ENCODE measurements at places on chromosomes 11 and 22.

DNA sequence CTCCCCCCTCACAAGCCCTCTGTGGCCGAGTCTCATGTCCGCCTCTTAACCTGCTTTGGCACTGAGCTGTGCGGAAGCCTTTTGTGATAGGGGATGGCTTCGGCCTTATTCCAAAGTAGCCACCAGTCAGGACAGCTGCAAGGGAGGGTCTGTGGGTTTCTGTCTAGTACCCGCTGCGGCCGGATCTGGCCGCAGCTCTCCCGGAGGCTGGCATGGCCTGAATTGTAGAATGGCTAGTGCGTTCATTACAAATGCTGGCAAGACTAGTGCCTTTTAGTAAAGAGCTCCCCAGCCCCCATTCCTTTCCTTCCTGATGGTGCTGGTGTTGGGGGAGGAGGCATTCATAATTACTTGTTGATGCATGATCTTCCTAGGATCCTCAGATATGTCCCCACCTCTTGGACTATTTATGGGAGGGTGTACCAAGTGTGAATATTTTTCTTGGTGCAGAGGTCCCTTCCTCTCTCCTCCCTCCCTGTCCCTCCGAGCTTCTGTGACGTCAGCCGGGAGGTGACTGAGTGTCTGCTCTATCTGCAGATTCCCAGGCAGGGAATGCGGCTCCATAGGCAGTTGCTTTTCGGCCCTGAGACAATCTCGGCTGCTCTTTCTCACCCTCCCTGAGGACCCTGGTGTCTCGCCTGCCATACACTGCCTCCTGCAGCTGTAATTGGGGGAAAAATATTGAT, 108.7 kb upstream of the E2F8 start:
- DNase-seq: no peak

GRCh38 chr11:45949992-45950407, 27.5 kb downstream of the LARGE2 start:
- DNase-seq: no peak

DNA sequence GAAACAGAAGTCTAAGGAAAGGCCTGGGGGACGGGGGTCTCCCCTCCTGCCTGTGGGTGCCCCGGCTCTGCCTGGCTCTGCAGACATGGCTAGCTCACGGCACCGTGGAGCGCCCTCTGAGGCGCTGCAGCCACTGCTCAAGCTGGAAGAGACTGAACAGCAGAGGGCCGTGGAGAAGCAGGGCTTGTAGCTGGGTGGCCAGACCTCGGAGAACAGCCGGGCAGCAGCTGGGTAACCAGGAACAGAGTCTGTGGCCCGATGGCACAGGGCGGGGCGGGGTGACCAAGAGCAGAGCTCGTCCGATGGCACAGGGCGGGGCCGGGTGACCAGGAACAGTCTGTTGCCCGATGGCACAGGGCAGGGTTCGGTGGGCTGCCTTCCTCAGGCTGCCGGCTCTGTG, 18.1 kb downstream of the RNH1 start:
- DNase-seq: no peak

- DNase-seq: no peak
Measured at GRCh38 chr22:21764038-21764804, 28.6 kb upstream of the YPEL1 start.

GRCh38 chr11:980438-981357, 55.0 kb downstream of the AP2A2 start:
- DNase-seq: no peak

DNA sequence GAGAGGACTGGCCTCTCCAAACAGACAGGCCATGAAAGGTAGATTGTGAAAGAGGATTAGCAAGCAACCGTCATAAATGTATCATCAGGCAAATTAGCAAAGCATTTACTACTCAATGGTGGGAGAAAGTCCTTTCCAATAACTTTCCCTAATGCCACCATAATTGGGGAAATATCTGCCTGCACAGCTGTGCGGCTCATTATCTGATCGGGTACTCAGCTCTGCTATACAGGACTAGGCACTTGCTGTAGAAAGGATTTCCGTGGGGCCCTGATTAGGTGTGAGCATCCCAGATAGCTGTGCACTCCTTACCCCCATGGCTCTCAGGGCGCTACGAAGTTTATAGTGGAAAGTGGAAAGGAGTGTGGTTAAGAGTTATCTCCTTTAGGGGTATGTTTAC, 309.7 kb upstream of the PLET1 start:
- no peak for DNase-seq

DNA sequence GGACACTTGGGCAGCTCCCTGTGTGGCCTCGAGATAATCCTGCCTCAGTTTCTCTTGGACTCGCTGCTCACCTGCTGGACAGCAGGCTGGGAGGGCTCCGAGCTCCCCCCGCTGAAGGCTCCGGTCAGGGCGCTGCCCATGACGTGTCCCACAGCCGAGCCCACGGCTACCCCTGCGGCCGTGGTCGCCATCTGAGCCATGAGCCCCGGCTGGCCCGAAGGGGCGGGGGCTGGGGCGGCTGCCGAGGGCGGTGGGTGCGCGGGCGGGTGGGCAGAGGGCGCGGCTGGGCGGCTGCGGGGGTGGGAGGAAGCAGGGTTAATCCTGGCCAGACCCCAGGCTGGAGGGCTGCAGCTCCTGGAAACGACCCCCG, 484 bp downstream of the CHCHD10 start:
- no peak for DNase-seq

GRCh38 chr11:13355191-13355590, 77.6 kb downstream of the BMAL1 start:
- no peak for DNase-seq

GRCh38 chr11:95084509-95084908, 5.1 kb upstream of the ENDOD1 start:
- no peak for DNase-seq

DNA sequence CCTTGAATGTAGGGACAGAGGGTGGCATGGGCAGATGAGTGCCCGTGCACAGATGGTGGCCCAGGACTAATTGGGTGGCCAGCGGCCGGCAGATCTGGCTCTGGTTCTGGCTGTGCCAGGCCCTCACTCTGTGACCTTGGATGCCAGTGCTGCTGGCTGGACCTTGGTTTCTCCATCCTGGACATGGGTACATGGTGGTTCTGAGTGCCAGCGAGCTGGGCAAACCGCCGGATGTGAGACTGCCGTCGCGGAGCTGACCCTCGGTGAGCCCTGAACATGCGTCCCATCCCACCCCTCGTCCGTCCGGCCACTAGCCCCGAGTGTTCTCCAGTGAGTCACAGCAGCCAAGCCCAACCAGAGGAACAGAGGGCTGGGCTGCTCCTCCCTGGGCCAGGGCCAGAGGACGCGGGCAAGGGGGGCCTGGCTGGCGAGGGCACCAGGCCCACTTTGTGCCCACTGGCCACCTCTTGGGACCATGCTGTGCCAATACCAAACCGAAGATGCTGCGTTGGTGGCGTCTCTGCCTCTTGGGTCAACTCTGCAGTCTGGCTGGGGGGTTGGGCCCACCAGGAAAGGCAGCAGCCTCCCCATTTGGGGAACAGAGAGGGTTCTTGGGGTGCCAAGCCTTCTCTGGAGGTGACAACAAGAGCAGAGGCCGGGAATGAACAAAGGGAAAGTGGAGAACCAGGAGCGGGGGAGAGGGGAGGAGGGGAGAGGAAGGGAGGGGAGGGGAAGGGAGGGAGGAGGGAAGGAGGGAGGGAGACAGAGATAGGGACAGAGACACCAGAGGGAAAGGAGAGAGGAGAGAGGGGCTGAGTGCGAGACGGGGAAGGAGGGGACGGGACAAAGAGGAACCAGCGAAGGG, 10.7 kb downstream of the LSP1 start:
- DNase-seq: peak; percentile 81

DNA sequence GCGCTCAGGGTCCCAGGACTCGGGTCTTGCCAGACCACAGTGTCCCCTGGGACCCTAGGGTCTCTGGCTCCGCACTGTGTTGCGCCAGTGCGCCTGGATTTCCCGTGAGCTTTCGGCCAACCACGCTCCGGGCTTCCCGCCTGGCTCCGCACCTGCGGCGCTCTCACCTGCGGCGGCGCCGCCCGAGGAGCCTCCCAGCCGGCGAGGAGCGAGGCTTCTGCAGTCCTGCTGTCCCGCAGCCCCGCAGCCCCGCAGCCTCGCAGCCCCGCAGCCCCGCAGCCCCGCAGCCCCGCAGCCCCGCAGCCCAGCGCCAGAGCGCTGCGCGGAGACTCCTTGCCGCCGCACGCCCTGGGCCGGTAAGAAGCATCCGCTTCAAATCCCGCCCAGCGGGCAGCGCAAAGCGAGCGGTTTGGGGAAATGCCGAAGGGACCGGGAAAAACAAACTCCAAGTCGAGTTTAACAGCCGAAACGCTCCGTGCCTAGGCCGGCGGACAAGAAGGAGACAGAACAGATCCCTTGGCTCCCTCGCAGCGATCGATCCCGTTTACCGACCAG, 939 bp downstream of the ALX4 start:
- no peak for DNase-seq

- no peak for DNase-seq
Measured at GRCh38 chr11:103364687-103365086, 255.5 kb downstream of the DYNC2H1 start.

GRCh38 chr11:62013537-62014476, 46.4 kb upstream of the FTH1 start:
- peak; percentile 89 for DNase-seq

- DNase-seq: no peak
Measured at GRCh38 chr11:105392556-105392955, 217.3 kb upstream of the GRIA4 start.

GRCh38 chr11:113932788-113933187, 28.2 kb downstream of the HTR3B start:
- no peak for DNase-seq

DNA sequence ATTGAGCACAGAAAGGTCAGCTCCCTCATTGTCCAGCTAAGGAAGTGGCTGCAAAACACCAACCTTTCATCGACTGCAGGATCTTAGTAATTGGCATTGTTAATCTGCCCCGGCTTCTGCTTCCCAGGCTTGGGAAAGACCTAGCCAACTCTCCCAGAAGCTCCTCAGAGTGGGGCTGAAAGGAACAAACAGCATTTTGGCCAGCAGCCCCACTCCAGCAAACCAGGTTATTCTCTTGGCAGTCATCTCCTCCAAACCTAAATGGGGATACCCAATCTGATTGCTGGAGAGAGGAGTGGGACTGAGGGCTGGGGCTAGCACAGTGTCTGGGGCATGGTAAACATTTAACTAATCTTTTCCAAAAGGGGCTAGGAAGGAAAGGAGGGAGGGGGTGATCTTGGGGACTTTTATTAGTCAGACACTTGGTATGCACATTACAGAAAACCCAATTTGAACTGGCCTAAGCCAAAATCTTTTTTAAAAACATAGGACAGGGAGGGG, 294.4 kb downstream of the MN1 start:
- DNase-seq: no peak

- DNase-seq: no peak
Measured at GRCh38 chr11:114281388-114281956, 14.7 kb upstream of the NNMT start.

DNA sequence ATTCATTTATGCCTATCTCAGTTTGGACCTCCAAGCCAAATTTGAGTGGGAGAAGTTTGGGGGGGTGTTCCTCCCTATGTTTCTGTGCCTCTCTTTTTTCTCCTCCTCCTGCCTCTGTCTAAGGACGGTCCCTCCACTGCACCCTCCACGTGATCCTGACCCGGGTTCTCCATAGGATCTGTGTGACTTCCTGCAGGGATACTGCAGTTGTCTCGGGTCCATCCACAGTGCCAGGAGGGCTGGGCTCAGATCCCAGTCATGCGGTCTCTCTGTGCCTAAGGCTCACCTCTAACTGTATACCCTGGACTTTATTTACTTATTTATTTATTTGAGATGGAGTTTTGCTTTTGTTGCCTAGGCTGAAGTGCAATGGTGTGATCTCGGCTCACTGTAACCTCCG, 1354.5 kb downstream of the BRD1 start:
- peak; percentile 25 for DNase-seq

DNA sequence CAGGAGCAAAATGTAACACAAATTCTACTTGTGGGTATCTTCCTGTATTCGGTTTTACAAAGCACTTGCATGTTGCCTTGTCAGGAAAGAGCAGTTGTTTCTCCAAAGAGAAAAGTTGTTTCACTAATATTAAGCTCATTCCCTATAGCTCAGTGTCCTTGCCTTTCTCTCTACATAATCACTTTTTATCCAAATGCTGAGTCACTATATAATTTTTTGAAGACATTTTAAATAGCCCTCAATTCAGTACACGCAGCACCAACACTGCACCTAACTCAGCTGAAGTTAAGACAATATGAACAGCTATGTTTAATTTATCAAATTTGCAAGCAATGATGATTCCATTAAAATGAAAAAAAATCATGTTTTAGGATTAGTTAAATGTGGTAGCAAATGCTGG, 14.5 kb upstream of the MRTFA start:
- no peak for DNase-seq

DNA sequence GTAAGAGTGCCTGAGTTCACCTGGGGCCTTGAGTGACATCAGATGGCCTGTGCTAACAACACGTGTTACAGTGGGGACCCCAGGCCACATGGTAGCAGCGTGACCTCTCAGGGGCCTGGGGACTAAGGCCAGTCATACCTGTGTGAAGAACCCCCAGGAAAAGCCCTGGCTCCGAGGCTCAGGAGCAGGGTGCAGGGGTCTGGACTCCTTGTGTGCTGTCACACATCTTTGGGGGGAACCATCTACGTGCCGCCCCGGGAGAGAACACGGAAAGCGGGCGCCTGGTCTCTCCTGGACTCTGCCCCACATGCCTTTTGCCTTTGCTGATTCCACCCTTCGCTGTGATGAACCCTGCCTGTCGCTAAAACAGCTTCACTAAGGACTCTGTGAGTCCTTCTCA, 48.7 kb downstream of the SHANK2 start:
- no peak for DNase-seq

Measured in breast epithelium (tissue), 4 donors.